ENCODE measurements at places on chromosomes 13 and 19. TPM values are rescaled to one million over a fixed set of nuclear protein-coding genes. Genes with fewer than 3 reads are reported as not detected.
A peak's percentile ranks its signal among the peaks of the same experiment; 100 is the strongest.

GRCh38 chr13:84491952-84492351, 609.7 kb upstream of the SLITRK1 start:
- H3K27ac ChIP-seq, result no peak overlapping the region
- no peak overlapping the region for H3K4me3 ChIP-seq
- DNase-seq, result no peak

- H3K4me3 ChIP-seq, result no peak overlapping the region
- H3K27ac ChIP-seq, result no peak overlapping the region
- peaks cover 3% of the 10 kb centered on the region for H3K4me1 ChIP-seq
- no peaks in the 10 kb centered on the region for H3K27me3 ChIP-seq
- DNase-seq, result no peak
These were observed 156.2 kb downstream of the COG6 start for GRCh38 chr13:39811696-39812095.

DNA sequence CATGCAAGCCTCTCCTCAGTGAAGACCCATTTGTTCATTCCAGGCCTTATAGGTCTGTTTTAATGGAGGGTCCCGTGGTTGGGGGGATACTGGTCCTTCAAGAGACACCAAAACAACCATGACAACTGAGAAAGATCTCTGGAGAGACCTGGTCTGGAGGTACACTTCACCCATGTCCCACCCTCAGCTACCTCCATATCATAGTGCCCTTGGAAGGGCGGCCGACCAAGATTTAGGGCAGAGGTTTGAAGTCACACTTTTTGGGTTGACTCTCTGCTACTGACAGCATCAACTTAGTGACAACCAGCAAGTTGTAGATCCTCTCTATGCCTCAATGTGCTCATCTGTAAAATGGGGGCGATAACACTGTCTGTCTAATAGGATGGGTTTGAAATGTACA, 177.3 kb downstream of the TSHZ3 start:
- H3K27me3 ChIP-seq, result peaks cover 11% of the 10 kb centered on the region
- H3K27ac ChIP-seq, result no peak overlapping the region
- no peak overlapping the region for H3K4me3 ChIP-seq
- peaks cover 11% of the 10 kb centered on the region for H3K4me1 ChIP-seq

DNA sequence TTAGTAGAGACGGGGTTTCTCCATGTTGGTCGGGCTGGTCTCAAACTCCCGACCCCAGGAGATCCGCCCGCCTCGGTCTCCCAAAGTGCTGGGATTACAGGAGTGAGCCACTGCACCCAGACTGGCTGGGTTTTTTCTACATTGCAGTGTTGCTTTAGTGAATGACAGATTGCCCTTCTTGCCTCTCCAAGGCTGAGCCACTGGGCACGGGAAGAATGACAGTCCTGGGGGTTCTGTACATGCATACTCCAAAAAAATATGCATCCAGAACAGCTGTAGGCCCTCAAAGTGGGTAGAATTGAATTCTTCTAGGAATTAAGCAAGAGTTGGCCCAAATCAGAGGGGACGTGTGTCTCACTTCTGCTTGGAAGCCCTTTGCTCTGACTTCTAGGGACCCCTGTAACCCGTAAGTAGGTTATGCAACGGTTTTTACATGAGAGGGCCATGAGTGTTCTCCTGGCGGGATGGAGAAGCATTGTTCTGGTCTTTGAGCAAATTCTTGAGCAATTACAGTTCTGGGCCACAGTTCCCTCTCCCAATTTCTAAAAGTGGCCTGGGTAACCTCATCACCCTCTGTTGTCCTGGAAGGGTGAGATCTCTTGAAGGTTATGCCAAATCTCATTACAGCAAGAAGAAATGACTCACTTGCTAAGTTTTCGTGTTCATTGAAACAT, 3.6 kb downstream of the ACTN4 start:
- peaks cover 71% of the 10 kb centered on the region for H3K4me1 ChIP-seq
- H3K27ac ChIP-seq, result peak overlapping the region; percentile 96
- no peak for DNase-seq
- peak overlapping the region; percentile 99 for H3K4me3 ChIP-seq
- no peaks in the 10 kb centered on the region for H3K27me3 ChIP-seq
- peaks cover 2% of the 10 kb centered on the region for H3K36me3 ChIP-seq

GRCh38 chr19:55625004-55625326, 599 bp upstream of the ZNF784 start:
- H3K4me1 ChIP-seq, result peaks cover 9% of the 10 kb centered on the region
- H3K27me3 ChIP-seq, result no peaks in the 10 kb centered on the region
- H3K27ac ChIP-seq, result peak overlapping the region; percentile 99
- peaks cover 2% of the 10 kb centered on the region for H3K36me3 ChIP-seq
- H3K4me3 ChIP-seq, result peak overlapping the region; percentile 86

- peaks cover 16% of the 10 kb centered on the region for H3K36me3 ChIP-seq
- peak; percentile 28 for DNase-seq
- peaks cover 44% of the 10 kb centered on the region for H3K4me1 ChIP-seq
- H3K27me3 ChIP-seq, result no peaks in the 10 kb centered on the region
- peak within 1 kb of the TSS; percentile 100 for H3K4me3 ChIP-seq
These were observed at the start of gene ATP7B for GRCh38 chr13:52010890-52011631. Gene ATP7B, minus strand, starts transcription at chr13:52011450. Its CDS starts 113 bp downstream, at chr13:52011337.

- H3K27ac ChIP-seq, result peak overlapping the region; percentile 63
These were observed 114.8 kb upstream of the MIR17HG start for GRCh38 chr13:91232716-91233115.

GRCh38 chr13:66795636-66796035, 434.5 kb downstream of the PCDH9 start:
- no peaks in the 10 kb centered on the region for H3K27me3 ChIP-seq
- no peak for DNase-seq
- H3K4me1 ChIP-seq, result peaks cover 9% of the 10 kb centered on the region

- H3K27ac ChIP-seq, result peak overlapping the region; percentile 89
- peak overlapping the region; percentile 75 for H3K4me3 ChIP-seq
- no peaks in the 10 kb centered on the region for H3K36me3 ChIP-seq
- H3K27me3 ChIP-seq, result peaks cover 73% of the 10 kb centered on the region
- H3K4me1 ChIP-seq, result peaks cover 27% of the 10 kb centered on the region
- no peak for DNase-seq
These were observed 145.1 kb upstream of the ZNF536 start for GRCh38 chr19:30227012-30227621.

DNA sequence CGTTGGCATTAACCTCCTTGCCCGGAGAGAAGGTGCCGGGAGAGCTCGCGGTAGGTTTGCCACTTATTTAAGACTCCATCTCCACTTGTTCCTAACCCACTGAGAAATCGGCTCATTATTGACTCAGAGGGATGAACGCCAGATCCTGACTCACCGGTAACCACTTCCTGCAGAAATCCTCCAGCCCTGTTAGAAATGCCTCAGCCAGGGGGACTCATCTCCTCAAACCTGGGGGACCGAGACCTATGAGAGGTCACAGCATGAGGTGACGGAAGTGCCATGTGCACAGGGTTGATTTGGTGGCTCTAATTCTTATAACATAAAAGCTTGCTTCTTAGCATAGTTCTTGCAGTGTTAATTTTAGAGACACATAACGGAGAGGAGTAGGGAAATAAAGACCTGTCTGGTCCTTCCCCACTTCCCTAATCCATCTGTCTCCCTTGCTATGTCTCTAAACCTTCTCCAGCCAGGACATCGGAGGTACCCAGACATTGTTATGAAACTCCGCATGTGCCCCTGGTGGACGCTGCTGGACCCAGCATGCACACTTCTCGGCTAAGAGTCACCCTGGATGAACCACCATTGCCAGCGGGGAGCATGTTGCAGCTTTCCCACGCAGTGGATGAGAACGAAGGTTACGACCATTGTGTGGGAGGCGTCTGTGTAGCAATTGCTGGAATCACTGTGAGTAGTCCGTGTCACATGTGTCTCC, 158.9 kb downstream of the EFNB2 start:
- no peaks in the 10 kb centered on the region for H3K27me3 ChIP-seq
- no peak overlapping the region for H3K4me3 ChIP-seq
- DNase-seq, result no peak
- H3K4me1 ChIP-seq, result peaks cover 37% of the 10 kb centered on the region

GRCh38 chr13:24276306-24276705, 33.1 kb upstream of the C1QTNF9 start:
- H3K27me3 ChIP-seq, result no peaks in the 10 kb centered on the region
- H3K4me1 ChIP-seq, result peaks cover under 1% of the 10 kb centered on the region
- no peaks in the 10 kb centered on the region for H3K36me3 ChIP-seq
- H3K4me3 ChIP-seq, result no peak overlapping the region
- no peak for DNase-seq

DNA sequence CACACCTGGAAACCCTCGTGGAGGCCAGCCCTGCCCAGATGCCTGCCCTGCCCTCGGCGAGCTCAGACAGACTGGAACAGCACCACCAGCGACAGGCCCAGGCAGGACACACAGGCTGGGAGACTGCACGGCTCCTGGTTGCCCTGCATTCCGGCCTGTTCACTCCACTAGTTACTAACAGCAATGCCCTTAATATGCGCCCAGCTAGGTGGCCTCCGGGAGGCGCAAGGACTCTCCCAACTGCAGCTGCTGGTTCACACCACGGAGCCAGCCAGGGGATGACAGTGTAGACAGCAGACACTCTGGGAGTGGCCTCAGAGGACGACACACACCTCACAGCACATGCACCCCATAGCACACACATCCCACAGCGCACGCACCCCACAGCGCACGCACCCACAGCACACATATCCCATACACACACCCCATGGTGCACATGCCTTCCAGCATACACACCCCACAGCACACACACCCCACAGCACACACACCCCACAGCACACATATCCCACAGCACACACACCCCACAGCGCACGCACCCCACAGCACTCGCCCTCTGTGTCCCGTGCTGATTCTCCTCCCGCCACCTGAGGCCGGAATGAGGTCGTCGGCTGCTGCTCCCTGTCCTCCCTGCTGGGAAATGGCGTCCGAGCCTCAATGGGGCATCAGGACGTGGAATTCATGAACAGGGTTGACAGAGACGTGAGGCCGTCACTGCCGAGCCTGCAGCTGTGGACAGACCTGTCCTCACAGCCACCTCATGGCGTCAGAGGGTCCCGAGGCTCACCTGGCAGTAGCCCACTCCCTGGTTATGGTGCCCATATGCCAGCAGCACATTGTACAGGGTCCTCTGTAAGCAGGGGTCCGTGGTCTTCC, 13.6 kb downstream of the GRTP1 start:
- H3K36me3 ChIP-seq, result peaks cover 30% of the 10 kb centered on the region
- no peak overlapping the region for H3K4me3 ChIP-seq
- DNase-seq, result no peak
- H3K4me1 ChIP-seq, result no peaks in the 10 kb centered on the region
- no peaks in the 10 kb centered on the region for H3K27me3 ChIP-seq

DNA sequence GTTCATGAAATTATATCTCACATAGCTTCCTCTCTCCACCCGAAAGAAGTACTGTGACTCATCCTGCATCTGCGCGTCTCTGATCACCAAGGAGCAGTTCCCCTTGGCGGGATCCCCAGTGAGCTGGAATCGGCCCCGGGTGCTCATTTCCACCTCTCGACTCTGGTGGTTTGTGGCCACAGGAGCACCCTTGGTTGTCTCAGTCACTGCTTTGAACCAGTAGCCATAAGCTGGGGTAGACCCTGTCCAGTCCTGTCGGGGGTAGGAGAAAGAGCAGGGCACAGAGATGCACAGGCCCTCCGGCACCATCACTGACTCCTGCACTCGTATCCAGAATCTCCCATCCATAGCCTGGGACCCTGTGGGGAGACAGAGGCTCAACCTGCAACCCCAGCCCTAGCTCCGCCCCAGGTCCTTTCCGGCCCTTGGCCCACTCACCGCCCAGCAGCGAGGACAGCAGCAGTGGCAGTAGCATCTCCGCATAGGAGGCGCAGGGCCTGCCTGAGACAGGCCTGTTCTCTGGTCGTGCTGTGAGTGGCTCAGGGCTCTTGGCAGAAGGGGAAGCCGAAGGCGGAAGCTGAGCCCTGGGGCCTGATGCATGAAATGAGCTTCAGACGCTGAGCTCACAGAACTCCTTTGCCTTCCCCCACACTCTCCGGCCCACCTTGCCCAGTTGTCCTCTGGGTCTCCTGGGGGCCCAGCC, at the start of gene SIGLEC10:
Gene SIGLEC10, minus strand, starts transcription at position 536 of the 703 bp plus-strand sequence. Its CDS starts 61 bp downstream, at position 475.
- peaks cover 17% of the 10 kb centered on the region for H3K27me3 ChIP-seq
- DNase-seq, result no peak
- H3K36me3 ChIP-seq, result no peaks in the 10 kb centered on the region

MAST1 gene
- total RNA-seq, result 5.3 TPM

CAPN12 gene
- 4.1 TPM for total RNA-seq

SHKBP1 gene
- total RNA-seq, result 102 TPM

ZNF763 gene
- total RNA-seq, result 8.7 TPM

MAST3 gene
- 11.1 TPM for total RNA-seq

KCTD12 gene
- total RNA-seq, result 46.6 TPM

AZU1 gene
- 4.8 TPM for total RNA-seq

All from progenitor cell of endocrine pancreas (in vitro differentiated cells).